ENCODE measurements at places on chromosomes 16 and 17.

DNA sequence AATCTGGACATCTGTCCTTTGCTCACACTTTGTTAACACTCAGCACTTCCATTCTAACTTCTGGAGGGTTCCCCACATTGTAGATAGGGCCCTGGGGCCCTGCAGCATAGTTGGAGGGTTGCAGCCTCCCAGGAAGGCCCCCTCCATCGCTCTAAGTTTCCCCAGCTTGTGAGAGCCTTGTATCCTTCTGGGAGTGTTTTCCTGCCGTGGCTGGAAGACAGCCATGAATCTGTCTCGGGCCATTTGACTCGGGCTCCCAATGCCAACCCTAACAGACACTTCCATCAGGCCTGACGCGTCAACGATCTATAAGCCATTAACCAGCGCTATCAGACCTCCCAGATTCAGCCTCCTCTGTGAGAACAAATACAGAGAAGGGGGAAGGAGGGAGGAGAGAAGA lies 263.7 kb upstream of the RPL38 start:
- DNase-seq, result no peak

DNA sequence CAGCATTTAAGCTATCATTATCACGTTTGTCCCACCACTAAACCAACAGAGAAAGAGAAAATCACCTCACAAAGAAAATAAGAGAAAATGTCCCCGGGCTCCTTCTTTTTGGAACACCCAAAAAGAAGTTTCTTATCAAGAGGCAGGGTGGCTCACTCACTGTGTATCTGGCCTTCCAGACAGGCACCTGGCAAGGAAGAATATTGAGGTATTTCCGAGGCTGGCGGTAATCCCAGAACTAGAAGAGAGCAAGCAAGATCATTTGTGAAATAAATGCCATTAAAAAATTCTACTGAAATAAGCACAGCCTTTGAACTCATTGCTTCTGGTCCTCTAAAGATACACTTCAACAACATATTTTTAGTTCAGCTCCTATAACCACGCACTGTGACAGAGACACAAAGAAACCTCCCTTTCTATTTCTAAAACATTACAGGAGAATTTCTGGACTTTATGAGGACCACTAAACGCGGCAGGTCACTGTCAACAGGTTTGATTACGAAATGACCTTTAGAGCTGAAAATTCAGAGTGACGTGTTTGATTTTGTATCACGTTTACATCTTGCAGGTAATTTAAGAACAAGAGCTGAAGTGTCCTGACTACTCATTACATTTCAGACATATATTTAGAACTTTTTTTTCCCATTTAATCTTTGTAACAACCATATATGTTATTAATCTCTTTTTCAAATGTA lies 61.0 kb downstream of the WDR59 start:
- no peak for DNase-seq

DNA sequence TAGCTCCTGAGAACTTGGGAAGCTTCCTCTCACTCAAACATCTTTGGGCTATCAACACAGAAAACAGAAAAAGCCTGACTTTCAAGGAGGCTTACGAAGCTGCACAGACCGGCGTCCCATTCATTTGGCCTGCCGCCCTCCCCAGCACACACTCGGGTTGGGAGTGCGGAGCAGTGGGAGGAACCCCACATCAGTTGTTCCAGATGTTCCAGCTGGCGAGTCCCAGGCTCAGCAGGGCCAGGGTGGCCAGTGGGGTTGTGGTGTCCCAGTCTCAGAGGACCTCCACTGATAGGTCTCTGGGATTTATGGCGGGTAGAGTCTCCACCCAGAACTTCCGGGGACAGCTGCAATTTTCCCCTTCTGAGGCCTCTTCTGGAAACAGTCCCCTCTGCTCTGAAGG lies 43.1 kb upstream of the DLX4 start:
- DNase-seq, result no peak

GRCh38 chr17:1608676-1609075 lies 20.0 kb downstream of the SLC43A2 start:
- DNase-seq, result no peak

GRCh38 chr17:39138431-39139160 lies 12.8 kb downstream of the PLXDC1 start:
- no peak for DNase-seq

- no peak for DNase-seq
Observed at GRCh38 chr17:45347444-45347843, 30.6 kb upstream of the MAP3K14 start.
